Stimulated activated CD8-positive, alpha-beta memory T cell treated with anti-CD3 and anti-CD28 coated beads, Interleukin-2, amount 100 ng/mL, for 1 hour (primary cell): ENCODE measurements at places on chromosomes 6 and 20.

- no peak for DNase-seq
Observed at GRCh38 chr6:72936766-72937559, 288.3 kb downstream of the KHDC1L start.

- peak; percentile 45 for DNase-seq
Observed at GRCh38 chr6:11317885-11318771, 85.7 kb upstream of the NEDD9 start.

- DNase-seq = peak; percentile 5
Observed at GRCh38 chr6:116010790-116011401, 49.8 kb downstream of the FRK start.

DNA sequence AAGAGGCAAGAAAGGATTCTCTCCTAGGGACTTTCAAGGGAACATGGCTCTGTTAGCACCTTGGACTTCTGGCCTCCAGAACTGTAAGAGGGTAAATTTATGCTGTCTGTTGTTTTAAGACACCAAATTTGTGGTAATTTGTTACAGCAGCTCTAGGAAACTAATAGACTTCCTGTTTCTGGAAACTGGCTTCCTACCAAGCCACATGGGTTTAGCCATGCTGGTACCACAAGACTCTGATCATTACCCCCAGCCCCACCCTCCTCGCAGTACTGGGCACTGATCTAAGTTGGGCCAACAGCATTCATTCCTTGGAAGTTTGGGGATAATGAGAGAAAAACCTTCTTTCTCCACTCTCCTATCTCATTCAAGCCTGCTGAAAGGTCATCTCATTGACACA, 109.5 kb upstream of the SMLR1 start:
- no peak for DNase-seq

DNA sequence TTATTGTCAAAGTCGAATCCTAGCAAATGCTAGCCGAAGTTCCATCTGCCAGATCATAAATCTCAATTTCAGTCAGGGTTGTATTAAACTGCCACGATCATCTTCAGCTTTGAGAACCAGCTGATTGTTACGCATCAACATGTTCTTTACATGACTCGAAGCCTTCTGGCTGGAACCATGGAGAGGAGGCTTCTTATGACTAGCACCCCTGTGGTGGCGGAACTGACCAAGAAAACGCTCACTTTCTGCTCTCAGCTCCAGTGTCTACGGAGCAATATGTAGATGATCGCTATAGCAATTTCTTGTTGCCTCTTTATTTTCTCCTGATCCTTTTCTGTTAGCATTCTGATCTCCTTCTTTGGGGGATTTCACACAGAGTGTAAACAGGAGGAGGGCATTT, 479.4 kb upstream of the SLC35B3 start:
- DNase-seq = no peak

GRCh38 chr6:16082361-16082760, 46.5 kb upstream of the MYLIP start:
- DNase-seq = no peak
